T-helper 1 cell (primary cell): ENCODE measurements at places on chromosomes 3 and 15.

DNA sequence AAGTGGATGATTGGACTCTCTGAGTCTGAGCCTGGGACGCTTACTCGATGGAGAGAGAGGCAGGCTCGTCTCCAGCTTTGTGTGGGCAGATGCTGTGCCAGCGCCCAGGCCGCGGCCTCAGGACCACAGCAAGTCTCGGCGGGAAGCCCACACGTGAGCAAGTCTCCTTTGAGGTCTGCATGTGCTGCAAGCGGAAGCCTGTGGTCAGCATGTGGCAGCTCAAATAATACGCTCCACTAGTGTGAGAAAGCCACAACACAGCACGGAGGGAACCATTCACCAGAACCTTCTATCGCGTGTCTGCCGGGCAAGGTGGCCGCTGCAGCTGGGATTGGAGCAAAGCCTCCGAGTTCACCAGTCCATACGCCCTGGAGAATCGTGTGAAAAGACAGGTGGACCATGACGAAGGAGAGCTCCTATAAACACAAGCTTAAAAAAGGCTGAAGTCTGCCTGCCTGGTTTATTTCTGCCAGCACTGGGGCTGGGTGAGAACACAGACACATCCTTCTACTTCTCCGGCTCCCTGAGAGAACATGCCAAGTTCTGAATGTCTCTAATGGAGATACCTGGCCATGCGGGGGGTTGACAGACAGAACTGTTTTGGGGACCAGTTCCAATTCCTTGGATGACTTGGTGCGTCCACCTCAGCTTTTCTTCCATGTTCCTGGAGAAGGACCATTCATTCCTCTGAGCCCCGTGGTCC, 82.0 kb upstream of the LRIG1 start:
- peak; percentile 8 for DNase-seq

DNA sequence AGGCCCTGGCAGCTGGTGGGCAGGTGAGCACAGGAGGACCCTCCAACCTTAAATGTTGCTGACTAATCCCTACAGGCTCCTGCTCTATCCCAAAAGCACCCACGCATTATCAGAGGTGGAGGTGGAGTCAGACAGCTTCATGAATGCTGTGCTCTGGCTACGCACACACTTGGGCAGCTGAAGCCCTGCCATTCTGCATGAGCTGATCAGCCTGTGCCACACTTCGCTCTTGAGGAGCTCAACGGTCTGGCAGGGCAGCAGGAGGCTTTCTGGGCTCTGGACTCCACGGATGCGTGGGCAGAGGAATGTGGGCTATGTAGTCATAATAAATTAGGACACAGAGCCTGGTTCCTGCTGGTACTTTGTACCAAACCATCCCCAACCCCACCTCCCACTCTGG, 6.1 kb downstream of the MST1 start:
- DNase-seq: no peak

GRCh38 chr3:39148435-39149058, 4.8 kb downstream of the CSRNP1 start:
- DNase-seq: no peak

DNA sequence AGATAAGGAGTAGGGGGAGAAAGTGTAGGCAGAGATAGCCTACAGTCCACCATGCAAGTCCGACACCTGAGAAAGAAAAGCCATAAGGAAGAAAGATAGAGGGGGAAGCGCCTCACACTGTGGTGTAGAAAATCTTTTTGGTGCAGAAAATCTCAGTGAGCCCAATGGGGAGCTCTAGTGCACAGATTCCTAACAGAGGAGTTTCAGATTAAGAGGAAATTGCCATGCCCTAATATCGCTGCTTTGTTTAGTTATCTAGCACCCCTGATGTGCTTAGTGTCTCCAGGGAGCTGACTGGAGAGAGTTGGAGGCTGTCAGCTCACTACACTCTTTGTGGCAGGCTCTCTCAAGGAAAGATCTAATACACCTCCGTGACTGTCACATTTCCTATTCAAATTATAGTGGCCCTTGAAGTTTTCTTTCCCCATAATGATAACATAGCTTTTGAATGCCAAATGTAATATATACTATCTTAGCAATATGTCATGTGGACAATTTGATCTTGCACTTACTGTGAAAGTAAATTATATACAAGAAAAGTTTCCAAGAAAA, 33.7 kb downstream of the CGGBP1 start:
- DNase-seq: no peak

DNA sequence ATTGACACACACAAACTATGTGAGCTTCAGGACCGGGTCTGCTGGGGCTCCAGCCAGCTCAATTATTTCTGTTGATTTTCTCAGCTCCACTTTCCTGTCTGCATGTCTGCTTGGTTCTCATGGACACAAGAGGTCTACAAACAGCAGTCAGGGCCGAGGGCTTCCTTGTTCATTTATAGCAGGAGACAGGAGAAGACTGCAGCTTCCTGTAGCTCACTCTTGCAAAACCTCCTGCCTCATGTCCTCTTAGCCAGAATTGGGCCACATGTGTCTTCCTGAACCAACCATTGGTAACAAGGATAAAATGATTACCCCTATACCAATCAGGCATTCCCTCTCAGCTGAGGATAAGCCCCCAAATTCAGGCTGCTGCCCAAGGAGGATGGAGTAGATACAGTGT, 182.8 kb downstream of the TLE3 start:
- DNase-seq: no peak

DNA sequence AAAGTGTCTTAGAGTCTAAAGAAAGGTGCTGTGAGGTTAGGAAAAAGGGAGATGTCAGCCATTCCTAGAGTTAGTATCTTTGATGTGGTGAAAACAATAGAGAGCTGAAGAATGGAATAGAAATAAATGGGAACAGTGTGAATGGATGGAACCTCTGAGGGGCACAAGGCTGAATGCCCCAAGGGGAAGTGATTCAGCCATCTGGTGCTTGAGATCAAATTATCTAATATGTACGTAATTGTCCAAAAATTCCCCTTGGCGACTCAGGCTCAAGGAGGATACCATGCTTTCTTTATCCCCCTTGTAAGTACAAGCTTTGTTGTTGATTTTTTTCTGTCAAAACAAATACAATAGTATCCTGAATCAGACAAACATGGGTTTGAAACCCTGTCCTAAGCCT, 361.6 kb downstream of the LSAMP start:
- DNase-seq: no peak

GRCh38 chr15:67134067-67134838, 68.9 kb downstream of the SMAD3 start:
- DNase-seq: peak; percentile 46

GRCh38 chr15:65096481-65097385, 18.3 kb downstream of the UBAP1L start:
- no peak for DNase-seq
